ENCODE measurements at places on chromosomes 11 and 22. TPM values are rescaled to one million over a fixed set of nuclear protein-coding genes. Genes with fewer than 3 reads are reported as not detected.

The APOBEC3G gene
- 95.4 TPM for total RNA-seq

The CRACR2B gene
- 0.62 TPM for total RNA-seq

GRCh38 chr22:47174671-47175112, 412.2 kb downstream of the TBC1D22A start:
- no peak for DNase-seq

GRCh38 chr22:46377525-46378425, 42.3 kb downstream of the TRMU start:
- no peak for DNase-seq

The SREBF2 gene
- 84.0 TPM for total RNA-seq

The KBTBD4 gene
- total RNA-seq = 15.0 TPM

GRCh38 chr11:44950625-44951476, at the start of gene TP53I11:
Gene TP53I11 (minus strand): TSS chr11:44950883. CDS start chr11:44938335, 12,548 bp downstream.
- peak; percentile 79 for DNase-seq

Measured in naive thymus-derived CD4-positive, alpha-beta T cell (primary cell).